ENCODE measurements at places on chromosomes 5 and 9.

GRCh38 chr5:176667637-176668036 is 20.4 kb downstream of the TSPAN17 start:
- DNase-seq: no peak

- no peak for DNase-seq
These were observed 26.2 kb downstream of the SETX start for GRCh38 chr9:132328580-132328979.

- DNase-seq: no peak
These were observed 97.7 kb upstream of the PRRC1 start for GRCh38 chr5:127419683-127420257.

- DNase-seq: no peak
These were observed 22.6 kb downstream of the DUSP1 start for GRCh38 chr5:172748341-172748843.

All from NCI-H510A treated with DMSO at 0.1 percent for 48 hours (cell line).